ENCODE measurements at places on chromosomes 4 and X.

- no peak for DNase-seq
Measured at GRCh38 chr4:48931459-48931858, 24.9 kb upstream of the OCIAD2 start.

DNA sequence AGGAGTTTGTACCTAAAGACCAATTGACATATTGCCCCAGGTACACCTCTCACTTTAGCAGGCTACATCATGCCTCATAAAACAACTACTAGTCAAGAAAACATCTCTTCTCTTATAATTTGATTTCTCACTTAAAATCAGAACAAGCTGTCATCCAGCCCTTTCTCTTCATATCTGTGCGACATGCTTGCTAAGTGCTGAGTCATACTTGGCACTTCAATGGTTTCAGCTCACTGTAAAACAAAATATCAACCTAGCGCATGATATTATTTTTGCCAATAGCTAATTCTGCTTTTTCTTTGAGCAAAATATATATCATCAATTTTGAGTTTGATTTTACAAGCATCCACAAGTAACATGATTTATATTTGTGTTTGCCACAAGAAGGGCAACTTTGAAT is 27.9 kb upstream of the FUNDC1 start:
- DNase-seq, result no peak

GRCh38 chr4:1082215-1083182 is 30.9 kb downstream of the RNF212 start:
- no peak for DNase-seq

GRCh38 chr4:28488021-28488420 is 1627.4 kb downstream of the STIM2 start:
- no peak for DNase-seq

All from dermis microvascular lymphatic vessel endothelial cell (primary cell).